Left kidney (tissue), 8 donors: ENCODE measurements at places on chromosomes 5 and 9. TPM values are rescaled to one million over a fixed set of nuclear protein-coding genes. Genes with fewer than 3 reads are reported as not detected.

DNA sequence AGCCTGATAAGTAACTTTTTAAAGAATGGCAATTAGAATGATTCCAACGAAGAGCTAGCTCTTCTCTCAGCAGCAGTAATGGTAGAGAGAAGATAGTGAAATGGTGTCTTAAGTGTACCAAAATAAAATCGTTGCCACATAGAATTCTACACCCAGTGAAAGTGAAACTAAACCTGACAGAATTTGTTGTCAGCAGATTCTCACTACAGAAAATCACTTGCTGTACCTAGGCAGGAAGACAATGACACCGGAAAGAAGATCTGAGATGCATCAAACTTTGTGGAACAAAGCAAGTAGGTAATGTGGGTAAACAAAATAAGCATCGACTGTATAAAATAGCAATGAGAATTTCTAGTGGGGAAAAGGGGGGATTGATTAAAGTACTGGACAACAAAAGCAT is 20.7 kb upstream of the EBF1 start:
- DNase-seq = no peak

DNA sequence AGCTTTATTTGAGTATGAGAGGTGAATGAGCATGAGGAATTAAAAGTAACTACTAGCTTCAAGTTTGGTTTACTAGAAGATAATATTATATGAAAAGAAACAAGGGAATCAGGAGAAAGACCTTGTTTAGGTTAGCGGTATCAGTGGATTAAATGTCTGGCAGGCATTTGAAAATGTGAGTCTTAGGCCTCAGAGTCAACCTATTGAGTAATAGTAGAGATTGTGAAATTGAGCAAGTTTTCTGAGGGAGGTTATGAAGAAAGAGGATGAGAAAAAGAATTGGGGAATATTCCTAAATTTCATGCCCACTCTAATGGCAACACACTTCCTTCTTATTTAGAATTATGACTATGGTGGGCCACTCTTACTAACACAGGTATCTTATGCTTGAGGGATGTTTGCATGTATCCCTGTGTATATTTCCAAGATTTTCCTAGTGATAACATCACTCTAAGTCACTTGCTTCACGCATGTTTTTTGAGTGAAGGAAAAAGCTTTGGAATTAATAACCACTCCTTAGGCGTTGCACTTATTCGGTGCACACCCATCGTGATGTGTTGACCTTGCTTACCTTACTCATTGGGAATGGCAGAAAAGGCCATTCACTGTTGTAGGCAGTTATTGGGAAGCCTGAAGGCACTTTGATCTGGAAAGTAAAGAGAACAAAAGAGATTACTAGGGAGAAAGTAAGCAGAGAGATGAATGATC is 8.2 kb upstream of the ELL2 start:
- DNase-seq = no peak

- DNase-seq = no peak
Observed at GRCh38 chr5:139549162-139549894, 11.8 kb upstream of the UBE2D2 start.

DNA sequence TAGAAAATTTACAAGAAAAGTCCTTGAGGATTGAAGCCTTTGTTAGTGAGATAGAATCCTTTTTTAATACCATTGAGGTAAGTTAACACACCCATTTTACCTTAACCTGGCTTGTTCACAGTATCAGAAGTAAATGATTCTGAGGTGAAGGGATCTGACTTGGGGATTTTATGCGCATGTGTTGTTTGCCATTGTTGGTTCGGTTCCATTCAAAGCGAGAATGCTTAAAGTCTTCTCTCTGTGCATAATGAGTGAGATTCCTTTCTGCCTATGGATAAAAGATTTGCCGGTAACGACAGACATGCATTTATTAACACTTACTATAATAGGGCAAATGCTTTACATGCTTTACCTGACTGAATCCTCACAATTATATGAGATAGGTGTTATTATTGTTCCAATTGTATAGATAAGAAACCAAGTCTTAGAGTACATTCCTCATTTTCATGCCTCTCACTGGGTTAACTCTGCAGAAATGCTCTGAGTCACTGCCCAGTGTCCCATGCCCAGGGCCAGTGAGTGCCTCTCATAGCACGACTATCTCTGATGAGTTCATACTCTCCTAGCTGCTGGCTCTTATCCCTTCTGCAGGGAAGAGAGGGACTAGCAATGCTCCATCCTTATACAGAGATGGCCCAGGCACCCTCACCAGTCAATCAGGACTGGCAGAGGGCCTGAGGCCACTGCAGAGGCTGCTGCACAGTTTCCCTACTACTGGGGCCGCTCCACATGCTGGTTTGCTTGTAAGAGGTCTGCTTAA is 54.4 kb downstream of the CMYA5 start:
- DNase-seq = no peak

GRCh38 chr5:79076819-79077218 is 7.3 kb downstream of the BHMT2 start:
- DNase-seq = no peak

DNA sequence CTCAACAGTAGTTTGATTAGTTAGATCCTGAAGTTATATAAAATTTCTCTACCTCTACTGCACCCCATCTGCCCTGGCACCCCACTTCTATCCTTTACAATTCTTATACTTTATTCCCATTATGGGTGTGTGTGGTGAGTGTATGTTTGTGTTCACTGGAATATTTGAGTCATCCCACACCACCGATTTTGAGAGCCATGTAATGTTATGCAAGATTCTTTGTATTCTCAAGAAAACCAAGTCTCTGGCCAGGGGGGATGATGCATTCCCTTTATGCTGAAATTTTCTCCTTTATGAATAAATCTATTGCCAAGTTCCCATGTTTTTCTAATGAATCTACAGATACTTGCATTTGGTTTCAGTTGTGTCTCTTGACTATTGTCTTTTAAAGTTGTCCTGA is 266.8 kb downstream of the ARHGEF28 start:
- DNase-seq = no peak

GABRA6 gene
- not detected for polyA plus RNA-seq

DNA sequence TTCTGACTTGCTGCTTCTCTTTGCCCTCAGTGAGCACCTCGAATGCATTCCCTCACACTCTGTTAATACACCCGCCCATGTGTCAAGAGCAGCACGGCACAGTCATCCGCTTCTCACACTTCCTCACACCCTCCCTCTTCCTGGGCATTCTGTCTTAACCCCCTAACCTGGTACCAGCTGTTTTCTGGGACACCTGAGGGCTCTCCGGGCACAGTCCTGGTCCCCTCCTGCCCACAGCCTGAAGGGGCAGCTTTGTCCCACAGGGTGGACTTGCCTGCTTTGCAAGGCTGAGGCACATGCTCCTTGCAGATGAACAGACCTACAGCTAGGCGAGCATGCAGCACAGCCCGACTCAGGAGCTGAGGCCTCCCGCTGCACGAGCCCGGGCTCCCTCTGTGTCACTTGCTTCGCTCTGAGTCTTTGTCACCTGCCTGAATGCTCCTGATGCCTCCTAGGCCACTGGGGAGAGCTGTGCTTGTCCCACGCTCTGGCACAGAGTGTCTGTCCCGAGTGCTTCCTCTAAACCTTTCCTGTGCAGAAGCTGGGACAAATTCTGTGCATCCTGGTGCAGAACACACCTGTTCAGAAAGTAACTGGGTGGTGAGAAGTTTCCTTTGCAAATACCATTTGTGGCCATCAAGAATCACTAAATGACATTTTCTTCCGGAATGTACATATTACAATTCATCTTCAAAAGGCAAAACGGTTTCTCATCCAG is 47.8 kb downstream of the AHRR start:
- no peak for DNase-seq

- DNase-seq = no peak
Observed at GRCh38 chr9:92476962-92477361, 5.3 kb downstream of the ASPN start.

OR13C3 gene
- not detected for polyA plus RNA-seq
